ENCODE measurements at places on chromosomes 12 and 14.

DNA sequence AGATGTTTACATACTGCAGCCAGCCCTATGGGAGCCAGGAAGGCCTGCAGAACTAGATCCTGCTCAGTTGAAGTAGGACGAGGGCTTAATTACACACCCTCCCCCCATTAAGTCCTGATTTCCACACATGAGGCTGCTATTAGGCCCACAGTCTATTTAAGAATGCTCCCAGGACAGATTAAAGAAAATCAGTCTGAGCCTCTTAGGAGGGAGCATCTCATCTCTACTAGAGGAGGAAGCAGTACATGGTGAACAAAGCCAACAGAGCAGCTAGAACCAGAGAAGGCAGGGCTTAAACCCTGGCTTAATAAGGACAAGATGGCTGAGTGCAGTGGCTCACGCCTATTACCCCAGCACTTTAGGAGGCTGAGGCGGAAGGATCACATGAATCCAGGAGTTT lies 55.8 kb upstream of the ARHGAP5 start:
- DNase-seq = no peak

DNA sequence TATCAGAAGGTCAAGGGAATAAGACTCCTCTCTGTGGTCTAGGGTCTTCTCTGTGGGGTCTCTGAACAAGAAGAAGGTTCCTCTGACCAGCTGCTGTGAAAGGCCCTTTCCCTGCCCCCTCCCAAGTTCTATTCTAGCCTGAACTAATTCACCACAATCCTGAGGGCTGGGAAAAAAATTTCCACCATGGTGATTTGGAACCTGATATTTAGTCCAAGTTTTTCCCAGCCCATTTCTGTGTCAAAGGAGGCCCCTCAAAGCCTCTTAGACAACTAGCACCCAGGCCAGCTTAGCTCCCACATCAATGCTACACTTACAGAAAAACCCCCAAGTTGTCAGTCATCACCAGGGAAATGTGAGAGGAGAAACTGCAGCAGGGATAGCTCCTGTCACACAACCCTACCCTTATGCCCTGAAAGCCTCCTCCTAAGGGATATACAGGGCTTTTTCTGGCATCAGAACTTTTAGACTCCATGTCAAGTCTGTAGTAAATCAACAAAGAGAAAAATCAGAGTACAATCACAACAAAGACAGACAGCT lies 4.5 kb downstream of the FMNL3 start:
- no peak for DNase-seq

- DNase-seq = no peak
Observed at GRCh38 chr12:3564411-3564810, 73.4 kb downstream of the PRMT8 start.

DNA sequence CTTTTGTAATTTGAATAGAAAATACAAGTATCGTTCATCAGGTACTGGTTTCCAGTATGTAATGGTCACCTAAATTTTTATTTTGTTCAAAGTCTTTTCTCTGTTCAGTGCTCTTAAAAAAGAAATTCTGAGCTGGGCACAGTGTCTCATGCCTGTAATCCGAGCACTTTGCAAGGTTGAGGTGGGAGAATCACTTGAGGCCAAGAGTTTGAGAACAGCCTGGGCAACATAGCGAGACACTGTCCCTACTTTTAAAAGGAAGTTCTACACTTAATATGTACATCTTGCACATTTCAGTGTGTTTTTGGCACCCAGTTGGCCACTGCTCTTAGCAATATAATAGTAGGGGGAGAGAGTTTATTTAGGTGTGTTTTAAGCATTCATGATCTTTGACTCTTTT lies 27.9 kb downstream of the PCNX1 start:
- no peak for DNase-seq

- no peak for DNase-seq
Observed at GRCh38 chr12:102847131-102847530, 69.9 kb downstream of the PAH start.

DNA sequence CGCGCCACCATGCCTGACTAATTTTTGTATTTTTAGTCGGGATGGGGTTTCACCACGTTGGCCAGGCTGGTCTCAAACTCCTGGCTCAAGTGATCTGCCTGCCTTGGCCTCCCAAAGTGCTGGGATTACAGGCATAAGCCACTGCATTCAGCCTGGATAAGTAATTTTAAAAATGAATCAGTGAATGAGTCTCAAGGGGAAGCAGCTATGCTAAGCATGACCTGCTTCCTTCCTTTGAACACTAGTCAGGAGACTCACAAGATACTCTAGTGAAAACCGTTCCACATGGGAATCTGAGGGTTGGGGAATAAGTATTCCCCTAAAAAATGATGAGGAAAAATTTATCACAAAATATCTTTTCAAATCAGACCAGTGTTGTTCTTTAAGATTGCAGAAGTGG lies 10.7 kb upstream of the FAM234B start:
- no peak for DNase-seq

GRCh38 chr12:95202691-95203486 lies 14.4 kb downstream of the FGD6 start:
- no peak for DNase-seq

GRCh38 chr12:22828066-22828465 lies 203.1 kb downstream of the ETNK1 start:
- no peak for DNase-seq

DNA sequence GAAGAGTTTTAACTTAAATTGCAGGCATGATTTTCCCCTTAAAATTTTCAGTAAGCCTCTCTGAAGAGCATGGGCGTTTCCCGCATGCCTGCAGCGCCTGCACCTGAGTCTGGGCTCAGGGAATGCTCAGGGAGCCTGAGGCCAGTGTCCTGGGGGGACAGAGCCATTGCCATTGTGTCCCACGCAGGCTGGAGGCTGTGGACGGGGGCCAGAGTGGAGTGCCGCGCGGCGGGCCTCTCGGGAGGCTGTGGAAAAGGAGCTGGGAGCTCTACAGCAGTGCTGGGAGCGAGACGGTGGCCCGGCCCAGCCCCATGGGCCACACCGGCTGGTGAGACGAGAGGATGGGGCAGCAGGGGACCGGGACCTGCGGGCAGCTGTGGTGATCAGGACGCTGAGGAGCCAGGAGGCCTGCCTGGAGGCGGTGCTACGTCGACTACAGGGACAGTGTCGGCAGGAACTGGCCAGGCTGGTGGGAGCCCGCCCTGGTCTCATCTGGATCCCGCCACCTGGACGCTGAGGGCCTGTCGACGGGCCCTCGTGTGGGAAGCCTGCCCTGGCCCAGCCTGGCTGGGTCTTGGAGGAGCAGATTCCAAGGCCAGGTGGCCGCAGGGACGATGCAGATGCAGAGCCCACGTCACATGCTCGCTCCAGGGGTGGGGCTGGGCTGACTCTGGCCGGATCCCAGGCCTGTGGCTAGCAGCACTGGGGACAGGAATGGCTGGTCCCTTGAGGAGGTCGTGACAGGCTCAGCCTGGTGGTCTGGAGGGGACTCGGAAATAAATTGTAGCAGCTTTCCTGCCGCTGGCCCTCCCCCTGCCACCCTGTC lies 7.6 kb downstream of the TEDC1 start:
- no peak for DNase-seq

DNA sequence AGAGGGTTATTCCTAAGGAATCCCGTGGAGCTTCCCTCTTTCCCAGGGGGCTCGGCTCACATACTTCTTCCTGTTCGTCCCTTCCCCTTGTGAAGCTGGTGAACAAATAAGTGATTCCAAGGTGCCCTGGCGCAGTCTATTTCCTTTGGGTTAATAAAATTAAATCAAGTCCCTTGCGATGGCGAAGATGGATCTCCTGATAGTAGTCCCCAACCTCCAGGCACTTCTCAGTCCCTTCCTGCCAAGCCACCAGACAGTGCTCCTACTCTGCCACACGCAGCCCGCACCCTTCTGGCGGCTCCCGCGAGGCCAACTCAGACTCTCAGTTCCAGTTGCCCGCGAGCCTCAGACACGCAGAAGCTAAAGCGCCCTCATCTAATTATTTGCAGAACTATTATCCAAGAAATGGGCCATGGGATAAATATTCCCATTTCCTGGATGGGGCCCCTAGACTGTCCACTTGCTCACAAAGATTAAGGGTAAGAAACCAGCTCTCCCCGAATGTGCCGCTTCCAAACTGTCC lies 2.4 kb upstream of the SIX6 start:
- no peak for DNase-seq

GRCh38 chr12:103813426-103813825 lies 27.6 kb downstream of the NT5DC3 start:
- no peak for DNase-seq

GRCh38 chr14:104797115-104798044 lies 1.8 kb upstream of the AKT1 start:
- DNase-seq = peak; percentile 29

GRCh38 chr12:25250744-25251730 lies at the start of gene KRAS:
Gene KRAS (minus strand): TSS chr12:25250929.
- DNase-seq = peak; percentile 67

DNA sequence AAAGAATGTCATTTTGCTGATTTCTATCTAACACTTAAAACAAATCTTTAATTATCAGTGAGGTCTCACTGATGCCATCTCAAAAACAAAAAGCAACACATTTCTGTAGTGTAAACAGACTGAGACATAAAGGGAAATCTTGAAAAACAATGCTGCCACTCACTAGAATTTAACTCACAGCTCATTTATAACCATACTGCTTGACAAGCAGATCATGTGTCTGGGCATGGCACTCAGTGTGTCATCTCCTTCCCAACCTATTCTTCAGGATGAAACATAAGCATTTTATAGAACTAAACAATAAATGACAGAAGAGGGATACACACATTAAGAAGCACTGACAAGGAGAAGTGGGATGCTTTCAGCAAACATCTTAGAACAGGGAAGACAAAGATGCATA lies 22.4 kb downstream of the ATF7 start:
- DNase-seq = no peak

DNA sequence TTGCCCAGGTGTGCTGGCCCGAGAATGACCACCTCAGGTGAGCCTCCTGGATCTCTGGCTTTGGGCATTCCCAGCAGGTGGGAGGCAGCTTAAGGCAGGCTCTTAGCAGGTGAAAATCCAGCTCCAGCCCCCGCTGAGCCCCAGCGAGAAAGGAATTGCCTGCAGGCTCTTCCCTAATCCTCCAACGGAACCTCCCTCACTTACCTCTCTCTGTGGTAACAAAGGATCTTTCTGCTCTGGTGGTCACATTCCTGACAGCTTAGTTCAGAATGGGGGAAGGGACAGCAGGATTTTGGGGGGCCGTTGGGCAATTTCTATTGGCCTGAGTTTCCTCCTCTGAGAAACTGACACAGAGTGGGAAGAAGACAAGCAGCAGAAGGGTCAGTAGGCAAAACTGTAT lies 116.0 kb upstream of the LHX5 start:
- DNase-seq = no peak

- peak; percentile 90 for DNase-seq
Observed at GRCh38 chr14:36856095-36856878, 194.6 kb downstream of the PAX9 start.

- DNase-seq = no peak
Observed at GRCh38 chr14:49363821-49364751, 222.1 kb downstream of the RPS29 start.

DNA sequence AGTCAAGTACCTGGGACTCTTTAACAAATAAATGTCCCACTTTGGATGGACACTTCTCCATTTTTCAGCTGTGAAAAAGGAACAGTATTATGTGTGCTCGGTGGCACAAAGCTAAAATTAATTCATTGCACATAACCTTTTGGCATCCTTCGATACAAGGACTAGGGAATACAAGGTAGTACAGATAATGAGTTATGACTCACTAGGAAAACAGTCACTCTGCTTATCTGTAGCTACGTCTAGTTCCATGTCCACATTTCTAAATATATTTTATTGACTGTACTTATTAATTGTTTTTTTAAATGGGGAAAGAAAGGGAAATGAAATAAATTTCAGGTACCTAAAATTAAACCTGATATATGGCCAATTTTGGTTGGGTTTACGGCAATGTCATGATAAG lies 35.2 kb upstream of the RIC8B start:
- no peak for DNase-seq

DNA sequence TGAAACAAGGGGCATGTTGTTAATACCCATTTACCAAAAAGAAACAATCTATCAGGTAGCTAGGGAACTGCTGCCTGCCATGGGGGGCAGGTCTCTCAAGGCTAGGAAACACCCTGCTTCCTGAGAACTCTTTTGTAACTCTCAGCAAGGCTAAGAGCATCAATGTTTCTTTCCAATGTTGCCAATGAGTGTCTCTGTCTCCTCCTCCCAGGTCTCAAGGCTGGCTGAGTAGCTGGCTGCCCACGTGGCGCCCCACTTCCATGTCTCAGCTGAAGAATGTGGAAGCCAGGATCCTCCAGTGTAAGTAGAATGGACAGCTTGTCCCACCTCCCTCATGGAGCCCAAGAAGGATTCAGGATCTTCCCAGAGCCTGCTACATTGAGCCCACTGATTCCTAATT lies 3.4 kb downstream of the ABHD4 start:
- DNase-seq = no peak

DNA sequence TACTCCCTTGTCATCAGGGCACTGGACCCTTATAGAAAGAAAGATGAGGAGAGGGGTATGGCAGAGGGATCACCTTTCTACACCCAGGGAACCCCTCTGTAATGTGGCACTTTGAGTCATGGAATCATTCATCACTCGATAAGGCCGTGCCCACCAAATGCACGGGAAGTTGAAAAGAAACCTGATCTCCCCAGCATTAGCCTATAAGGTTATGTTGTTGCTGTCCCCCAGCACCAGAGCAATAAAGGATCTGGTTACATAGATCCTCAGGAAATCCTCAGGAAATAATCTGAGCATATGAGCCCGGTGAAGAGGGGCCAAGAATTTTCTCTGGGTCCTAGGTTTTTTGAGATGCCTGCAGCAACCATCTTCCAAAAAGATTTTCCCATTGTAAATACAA lies 148.8 kb upstream of the CRY1 start:
- DNase-seq = no peak

GRCh38 chr14:37232907-37233481 lies 35.3 kb downstream of the MIPOL1 start:
- DNase-seq = peak; percentile 63

GRCh38 chr14:75946785-75947184 lies 35.0 kb downstream of the TGFB3 start:
- no peak for DNase-seq

- no peak for DNase-seq
Observed at GRCh38 chr14:101361044-101361443, 200.3 kb upstream of the DIO3 start.

DNA sequence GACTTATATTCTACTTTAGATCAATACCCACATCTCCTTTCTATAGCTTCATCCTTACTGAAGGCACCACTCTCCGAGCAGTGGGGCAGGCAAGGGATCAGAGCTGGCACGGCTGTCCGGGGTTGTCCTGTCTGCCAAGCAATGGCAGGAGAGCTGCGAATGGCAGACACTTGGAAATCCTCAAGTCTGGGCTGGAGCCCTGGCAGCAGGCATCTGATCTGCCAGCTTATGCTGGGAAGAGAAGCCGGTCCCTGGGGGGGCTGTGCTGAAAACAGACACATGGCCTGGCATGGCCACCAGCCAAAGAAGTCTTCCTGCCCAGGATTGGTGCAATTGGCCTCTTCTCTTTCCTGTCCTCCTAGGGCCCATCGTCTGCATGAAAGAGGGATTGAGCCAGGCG lies 280.2 kb upstream of the PWP1 start:
- no peak for DNase-seq
